ENCODE measurements at places on chromosomes 7 and 10. TPM values are rescaled to one million over a fixed set of nuclear protein-coding genes. Genes with fewer than 3 reads are reported as not detected.

DNA sequence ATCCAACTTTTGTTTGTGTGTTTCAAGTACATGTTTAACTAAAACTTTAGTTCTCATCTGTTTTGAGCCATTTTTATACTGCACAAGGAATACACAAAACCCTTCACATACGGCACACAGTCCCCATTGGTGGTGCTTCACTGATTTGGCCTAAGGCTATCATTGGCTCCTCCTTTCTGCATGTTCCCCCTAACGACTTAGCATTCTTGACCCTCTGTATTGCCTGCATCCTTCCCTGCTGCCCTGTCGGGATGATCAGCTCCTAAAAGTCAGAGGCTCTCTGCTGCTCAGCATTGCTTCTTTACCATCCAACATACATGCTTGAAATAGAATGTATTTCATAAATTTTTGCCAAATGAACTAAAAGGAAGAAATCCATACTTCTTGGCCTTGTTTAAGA lies 111.4 kb upstream of the ABCB5 start:
- DNase-seq, result no peak

DNA sequence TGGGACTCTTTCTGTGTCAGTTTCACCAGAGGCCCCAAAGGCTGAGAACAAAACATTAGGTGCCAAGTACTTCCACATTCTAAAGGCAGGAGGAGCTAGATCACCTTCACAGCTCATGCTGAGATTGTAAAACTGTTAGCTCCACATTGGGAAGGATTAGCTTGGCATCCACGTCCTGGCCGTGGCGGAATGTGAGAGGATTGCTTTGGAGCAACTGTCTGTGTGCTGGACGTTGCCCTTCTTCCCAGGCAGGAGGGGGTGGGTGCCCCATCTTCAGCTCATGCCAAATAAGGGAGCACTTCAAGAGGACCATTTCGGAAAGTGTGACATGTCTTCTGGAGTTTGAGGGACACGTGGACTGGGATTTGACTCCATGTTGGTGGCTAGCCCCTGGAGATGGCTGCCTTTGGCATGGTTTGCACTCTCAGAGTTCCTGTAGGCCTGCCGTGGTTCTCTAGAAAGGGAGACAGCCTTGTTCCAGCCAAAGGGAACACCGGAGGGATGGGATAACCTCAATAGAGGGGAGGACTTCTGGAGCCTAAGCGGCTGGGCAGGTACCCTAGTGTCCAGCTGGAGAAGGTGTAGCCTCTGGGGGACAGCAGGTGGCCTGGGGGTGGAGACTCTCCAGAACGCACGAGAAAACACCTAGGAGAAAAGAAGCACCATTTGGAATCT lies 19.9 kb upstream of the FMC1 start:
- no peak for DNase-seq

PRKG1 gene
- 33.9 TPM for total RNA-seq

DNA sequence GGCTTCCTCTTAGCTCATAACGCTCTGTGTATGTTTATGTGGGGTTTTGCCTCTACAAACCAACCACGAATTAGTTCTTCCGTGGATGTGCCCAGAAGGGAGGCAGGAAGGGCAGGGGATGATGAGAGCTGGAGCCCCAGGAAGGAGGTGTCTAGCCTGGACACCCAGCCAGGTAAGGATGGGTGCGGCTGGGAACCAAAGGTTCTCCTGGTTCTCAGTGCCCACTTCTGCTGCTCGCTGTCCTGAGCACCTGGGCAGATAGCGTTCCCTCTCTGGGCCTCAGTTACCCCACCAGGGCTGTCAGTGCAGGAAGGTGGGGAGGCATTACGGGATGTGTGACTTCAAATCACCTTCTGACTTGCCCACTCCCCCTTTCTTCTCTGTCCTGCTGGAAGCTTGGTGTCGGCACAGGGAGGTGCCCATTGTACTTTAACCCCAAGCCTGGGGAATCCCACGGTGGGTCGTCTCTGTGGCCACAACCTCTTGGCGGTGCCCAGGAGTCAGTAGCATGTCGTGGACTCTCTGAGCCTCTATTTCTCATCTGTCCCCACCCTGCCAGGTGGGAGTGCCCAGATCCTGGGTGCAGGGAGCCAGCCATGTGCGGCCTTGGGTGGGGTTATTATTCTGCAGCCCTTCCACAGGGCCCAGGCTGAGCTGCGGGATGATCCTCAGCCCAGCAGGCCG lies 18.7 kb upstream of the PCBD1 start:
- no peak for DNase-seq

PTPRE gene
- 89.7 TPM for total RNA-seq

- DNase-seq, result no peak
Observed at GRCh38 chr7:88758381-88759229, 895 bp upstream of the ZNF804B start.

DNA sequence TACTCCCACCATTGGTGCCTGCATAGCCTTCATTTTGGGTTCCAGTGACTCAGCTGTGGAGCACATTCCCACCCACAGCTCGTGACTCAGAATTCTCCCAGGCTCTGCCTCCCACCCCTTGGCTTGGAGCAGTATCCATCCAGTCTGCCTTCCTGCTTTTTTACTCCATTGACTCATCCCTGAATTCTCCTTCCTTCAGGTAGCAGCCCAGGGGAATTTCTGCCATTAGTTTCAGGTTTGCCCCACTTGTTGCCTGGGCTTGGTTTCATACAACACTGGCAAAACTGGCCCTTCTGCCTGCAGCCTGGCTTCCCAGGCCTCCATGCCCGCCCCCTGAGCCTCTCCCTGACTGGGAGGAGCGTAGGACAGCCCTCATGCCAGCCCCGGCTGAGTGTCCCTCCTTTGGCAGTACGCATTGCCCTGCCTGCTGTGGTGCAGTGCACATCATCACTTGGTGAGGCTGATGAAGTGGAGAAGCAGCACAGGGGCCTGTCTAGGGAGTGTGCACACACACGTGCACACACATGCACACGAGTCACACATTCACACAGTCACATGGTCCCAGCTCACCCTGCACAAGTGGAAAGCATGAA lies 55.0 kb downstream of the SNX10 start:
- no peak for DNase-seq

KLF14 gene
- not detected for total RNA-seq

DNA sequence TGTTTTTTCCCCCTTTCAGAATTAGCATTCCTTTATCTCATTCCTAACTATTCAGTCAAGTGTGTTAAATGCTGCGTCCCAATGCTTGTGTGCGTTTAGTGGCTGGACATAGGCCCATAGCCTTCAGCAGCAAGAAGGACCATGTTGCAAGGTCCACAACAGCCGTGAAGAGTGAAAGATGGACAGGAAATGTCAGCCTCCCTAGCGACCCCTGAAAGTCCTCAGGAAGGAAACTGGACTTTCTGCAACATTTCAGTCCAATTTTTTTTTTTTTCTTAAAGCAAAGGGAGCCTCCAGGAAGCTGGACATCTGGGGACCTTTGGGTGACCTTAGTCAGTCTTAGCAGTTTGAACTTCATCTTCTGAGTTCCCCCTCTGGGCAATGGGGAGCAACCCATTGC lies 550.7 kb upstream of the MGMT start:
- DNase-seq, result no peak

DNA sequence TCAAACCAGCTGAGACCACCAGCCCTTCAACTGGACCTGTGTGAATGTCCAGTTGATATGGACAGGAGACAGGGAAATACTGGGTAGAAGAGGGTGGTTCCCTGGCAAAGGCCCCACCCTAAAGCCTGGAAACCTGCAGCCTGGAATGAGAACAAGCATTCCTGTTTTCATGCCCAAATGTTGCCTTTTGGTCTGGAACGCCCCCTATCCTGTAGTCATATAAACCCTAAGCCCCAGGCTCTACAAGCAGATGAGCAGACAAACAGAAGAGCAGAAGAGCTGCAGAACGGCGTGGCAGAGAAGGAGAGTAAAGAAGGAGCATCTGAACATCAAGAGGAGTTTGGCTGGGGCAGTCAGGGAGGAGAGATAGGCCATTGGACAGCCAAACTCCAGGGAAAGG lies 38.4 kb downstream of the SYPL1 start:
- DNase-seq, result no peak

DNA sequence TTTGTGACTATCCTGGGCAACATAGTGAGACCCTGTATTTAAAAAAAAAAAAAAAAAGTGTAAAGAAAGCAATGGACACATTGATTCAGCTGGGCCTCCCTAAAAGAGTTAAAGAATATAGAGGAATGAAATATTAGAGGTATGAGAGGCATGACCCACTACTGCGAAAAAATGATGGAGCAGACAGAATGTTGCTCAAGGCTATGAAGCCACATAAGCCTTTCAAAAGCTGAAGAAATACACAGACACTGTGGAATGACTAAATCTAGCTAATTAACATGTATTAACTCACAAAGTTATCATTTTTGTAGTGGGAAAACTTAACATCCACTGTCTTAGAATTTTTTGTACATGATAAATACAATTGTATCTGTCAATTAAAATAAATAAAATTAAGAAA lies 107.3 kb downstream of the HGF start:
- DNase-seq, result no peak

DNA sequence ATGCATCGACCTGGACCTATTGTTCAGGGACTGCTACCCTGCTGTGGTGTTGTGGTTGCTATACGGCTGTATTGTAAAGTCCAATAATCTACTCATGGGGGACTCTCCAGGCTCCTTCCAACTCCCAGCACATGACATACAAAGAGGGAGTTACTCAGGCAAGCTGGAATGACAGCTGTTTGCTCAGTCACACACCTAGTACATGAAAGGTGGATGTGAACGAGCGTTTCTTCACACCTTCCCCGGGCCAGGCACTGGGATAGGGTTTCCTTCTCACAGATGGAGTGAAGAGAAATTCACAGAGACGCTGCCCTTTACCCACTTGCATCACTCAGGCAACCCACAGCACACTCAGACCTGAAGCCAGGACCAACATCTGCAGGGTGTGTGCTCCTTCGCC lies 215.7 kb downstream of the TNS3 start:
- no peak for DNase-seq

NUTM2B gene
- 0.25 TPM for total RNA-seq

ERV3-1 gene
- total RNA-seq, result 51.7 TPM

ENO4 gene
- not detected for total RNA-seq

GRCh38 chr10:101571271-101571925 lies 16.7 kb downstream of the POLL start:
- no peak for DNase-seq

RAB19 gene
- not detected for total RNA-seq

GRCh38 chr7:53350241-53350640 lies 314.8 kb downstream of the POM121L12 start:
- no peak for DNase-seq

Data from omental fat pad (tissue), 4 donors.